ENCODE measurements at places on chromosomes 6 and 20.
A peak's percentile ranks its signal among the peaks of the same experiment; 100 is the strongest.

DNA sequence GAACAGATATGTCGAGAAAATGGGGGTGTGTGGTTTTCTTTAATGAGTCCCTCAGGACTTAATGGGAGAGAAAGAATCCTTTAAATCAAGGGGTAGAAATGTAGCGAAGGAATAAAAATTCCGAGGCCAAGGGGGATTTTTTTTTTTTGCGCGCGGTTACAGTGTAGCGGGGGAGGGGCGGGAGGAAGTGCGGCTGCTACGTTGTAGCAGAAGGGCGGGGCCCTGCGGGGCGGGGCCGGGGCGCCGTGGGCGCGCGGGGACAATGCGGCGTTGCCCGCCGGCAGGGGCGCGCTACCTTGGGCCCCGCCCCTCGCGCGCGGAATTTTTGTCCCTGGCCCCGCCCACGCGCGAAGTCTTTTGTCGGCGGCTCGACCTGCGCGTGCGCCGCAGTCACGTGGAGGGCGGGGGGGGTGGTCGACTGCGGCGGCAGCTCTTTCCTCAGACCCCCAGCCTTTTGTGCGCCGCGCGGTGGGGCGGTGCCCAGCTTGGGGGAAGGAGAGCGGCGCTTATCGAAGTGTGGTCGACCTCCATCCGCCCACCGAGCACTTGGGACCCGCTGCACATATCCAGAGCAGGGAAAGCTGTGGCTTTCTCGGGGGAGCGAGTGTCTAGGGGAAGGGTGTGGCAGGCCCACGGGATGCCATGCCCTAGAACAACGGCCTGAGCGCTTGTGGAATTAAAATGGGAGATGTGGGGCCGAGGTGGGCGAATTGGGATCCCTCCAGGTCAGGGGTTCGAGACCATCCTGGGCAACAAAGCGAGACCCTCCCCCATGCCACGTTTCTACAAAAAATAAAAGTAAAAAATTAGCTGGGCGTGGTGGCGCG, 1.3 kb downstream of the TUBB start:
- peak; percentile 85 for DNase-seq

- no peak for DNase-seq
Measured at GRCh38 chr6:110013386-110013785, 35.3 kb downstream of the GPR6 start.

GRCh38 chr6:152248980-152249379, 388.2 kb downstream of the SYNE1 start:
- no peak for DNase-seq

GRCh38 chr20:41412324-41413120, 45.9 kb upstream of the EMILIN3 start:
- DNase-seq, result no peak

- peak; percentile 74 for DNase-seq
Measured at GRCh38 chr6:155419161-155419560, 36.5 kb downstream of the NOX3 start.

GRCh38 chr6:159513074-159513720, 179.8 kb downstream of the SOD2 start:
- no peak for DNase-seq

- DNase-seq, result no peak
Measured at GRCh38 chr6:73513496-73513854, 7.4 kb downstream of the EEF1A1 start.

DNA sequence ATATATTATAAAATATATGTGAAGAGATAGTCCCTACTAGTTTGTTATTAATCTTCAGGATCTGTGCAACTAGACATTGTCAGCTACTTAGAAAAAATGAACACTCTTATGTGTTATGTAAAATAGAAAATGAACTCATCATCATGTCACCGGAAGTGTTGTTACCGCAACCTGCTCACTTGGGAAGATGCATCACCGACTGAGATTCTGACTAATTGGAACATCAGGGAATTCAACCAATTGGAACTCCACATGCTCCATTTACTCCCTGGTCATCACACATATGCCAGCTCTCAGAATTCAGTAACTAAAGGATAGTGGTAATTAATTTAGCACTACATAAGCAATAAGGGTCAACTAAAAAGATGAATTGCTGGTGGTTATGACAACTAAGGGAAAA, 16.7 kb upstream of the B3GAT2 start:
- no peak for DNase-seq

DNA sequence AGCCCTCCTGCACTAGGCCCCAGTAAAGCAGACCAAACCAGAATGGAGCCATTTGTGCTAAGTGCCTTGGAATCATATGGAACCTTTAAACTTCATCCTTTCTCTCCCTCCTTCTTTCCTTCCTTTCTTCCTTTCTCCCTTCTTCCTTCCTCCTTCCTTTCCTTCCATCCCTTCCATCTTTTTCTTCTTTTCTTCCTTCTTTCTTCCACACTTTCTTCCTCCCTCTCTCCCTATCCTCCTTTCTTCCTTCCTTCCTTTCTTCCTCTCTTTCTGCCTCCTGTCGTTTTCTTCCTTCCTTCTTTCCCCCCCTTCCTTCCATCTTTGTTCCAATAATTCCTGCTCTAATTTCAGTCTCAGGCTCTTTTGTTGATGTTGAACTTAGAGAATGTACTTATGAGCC, 11.2 kb upstream of the SFT2D1 start:
- DNase-seq, result no peak

GRCh38 chr6:5025911-5026819, 22.3 kb upstream of the RPP40 start:
- peak; percentile 72 for DNase-seq

- no peak for DNase-seq
Measured at GRCh38 chr20:33015114-33015484, 7.6 kb downstream of the BPIFB2 start.

GRCh38 chr6:79783670-79784394, 152.7 kb downstream of the SH3BGRL2 start:
- no peak for DNase-seq

- DNase-seq, result no peak
Measured at GRCh38 chr6:18451756-18452155, 64.6 kb downstream of the RNF144B start.

- DNase-seq, result no peak
Measured at GRCh38 chr20:22762576-22763256, 178.3 kb upstream of the FOXA2 start.

DNA sequence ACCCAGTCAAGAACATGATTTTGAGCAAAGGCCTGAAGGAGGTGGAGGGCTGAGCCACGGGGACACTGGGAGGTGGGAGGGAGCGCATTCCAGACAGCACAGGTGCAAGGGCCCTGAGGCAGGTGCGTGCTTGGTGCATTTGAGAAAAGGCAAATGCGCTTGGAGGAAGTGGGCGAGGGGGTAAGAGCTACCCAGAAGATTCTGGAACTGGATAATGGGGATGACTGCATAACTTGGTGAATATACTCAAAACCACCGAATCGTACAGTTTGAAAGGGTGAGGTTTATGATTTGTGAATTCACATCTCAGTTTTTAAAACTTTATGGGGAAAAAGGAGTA, 9.8 kb downstream of the PREX1 start:
- no peak for DNase-seq

DNA sequence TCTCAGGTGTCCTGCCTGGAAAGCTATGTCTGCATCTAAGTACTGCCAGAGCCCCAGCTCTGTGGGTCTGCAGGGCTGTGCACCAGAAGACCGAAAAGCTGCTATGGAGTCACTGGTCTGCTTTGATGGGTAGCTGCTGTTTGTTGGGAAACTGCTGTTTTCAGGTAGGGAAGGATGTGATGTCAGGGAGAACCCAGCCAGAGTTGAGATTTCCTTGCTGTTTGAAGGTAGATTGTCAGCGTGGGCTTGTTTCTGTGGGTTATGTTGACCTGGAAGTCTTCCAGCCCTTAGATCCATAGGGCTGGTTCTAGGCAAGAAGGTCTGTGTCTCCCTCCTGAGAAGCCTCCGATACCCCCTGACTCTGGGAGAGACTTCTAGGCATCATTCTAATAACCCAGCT, 12.2 kb upstream of the SHLD1 start:
- DNase-seq, result no peak

DNA sequence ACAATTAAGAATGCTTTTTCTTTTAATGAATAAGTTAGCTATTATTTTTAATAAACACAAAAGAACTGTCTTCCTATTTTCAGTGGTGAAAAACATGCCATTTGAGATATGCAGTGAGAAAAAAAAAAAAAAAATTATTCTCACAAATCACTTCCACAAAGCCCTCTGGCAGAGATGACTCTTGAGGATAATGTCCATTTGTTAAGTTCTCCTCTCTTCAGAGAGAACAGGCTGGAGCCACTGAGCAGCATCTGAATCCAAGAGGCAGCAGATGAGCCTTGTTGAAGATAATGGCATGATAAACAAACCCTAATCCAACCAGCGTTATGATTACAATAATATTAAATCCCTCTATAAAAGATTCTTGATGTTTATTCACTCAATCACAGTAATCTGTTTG, 105.0 kb downstream of the PTPRK start:
- no peak for DNase-seq

DNA sequence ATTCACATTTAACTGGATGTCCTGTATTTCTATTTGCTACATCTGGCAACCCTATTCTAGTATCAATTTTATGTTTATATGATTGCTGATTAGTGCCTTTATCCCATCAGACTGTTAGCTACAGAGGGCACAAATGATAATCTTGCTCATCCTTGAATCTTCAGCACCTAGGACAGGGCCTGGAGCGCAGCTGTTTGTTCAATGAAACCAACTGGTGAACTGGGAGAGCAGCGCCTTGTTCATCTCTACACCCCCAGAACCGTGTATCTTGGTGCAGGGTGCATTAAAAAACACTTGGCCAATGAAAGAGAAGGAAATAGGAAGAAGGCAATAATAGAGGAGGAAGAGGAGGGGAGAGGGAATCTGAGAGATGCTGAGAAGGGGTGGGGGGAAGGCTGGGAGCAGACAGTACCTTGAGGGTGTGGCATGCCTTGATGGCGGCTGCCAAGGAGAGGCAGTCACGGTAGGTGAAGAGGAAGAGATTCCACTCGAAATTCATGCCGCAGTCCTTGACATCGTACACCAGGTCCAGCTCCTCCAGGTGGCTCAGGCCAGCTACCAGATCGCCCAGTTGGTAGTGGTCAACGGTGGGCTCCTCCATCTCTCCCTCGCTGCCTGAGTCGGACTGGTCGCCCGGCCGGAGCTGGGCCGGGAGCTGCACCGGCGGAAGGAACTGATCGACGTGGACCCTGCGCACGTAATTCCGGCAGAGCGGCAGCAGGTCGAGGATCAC, 15.5 kb downstream of the TMEM151B start:
- DNase-seq, result peak; percentile 22

- DNase-seq, result no peak
Measured at GRCh38 chr6:12538881-12539357, 177.6 kb upstream of the PHACTR1 start.

- no peak for DNase-seq
Measured at GRCh38 chr6:112634376-112634775, 287.2 kb downstream of the RFPL4B start.

DNA sequence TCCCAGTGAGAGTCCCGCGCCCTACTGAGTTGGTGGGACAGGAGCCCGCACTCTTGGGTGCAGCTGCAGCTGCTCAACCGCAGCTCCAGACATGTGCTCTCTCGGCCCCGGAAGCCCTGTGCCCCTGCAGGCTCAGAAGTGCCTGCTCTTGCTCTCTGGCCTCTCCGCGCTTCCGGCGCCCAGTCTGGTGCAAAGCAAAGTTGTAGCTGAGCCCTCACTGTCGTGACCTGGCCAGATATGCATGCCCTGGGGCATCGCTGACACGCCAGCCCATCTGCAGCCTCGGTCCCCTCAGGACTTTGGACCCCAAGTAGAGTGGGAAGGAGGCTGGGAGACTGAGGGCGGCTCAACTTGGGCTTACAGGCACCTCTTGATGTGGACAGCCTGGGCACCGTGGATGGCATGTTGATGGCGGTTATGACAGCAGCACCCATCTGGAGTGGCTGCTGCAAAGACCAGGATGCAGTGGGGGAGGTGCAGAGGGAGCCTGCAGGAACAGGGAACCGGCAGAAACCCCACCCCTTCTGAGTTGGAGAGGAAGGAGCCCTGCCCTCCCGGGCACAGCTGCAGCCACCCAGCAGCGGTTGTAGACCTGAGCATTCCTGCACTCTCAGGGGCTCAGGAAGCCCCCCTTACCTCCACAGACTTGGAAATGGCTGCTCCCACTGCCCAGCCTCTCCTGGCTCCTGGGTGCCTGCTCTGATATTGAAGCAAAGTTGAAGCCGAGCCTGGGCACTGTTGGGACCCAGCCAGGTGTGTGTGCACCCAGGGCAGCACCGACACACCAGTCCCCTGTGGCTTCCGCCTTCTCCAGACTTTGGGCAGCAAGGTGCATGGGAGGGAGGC, 462.6 kb downstream of the TBC1D32 start:
- DNase-seq, result no peak

DNA sequence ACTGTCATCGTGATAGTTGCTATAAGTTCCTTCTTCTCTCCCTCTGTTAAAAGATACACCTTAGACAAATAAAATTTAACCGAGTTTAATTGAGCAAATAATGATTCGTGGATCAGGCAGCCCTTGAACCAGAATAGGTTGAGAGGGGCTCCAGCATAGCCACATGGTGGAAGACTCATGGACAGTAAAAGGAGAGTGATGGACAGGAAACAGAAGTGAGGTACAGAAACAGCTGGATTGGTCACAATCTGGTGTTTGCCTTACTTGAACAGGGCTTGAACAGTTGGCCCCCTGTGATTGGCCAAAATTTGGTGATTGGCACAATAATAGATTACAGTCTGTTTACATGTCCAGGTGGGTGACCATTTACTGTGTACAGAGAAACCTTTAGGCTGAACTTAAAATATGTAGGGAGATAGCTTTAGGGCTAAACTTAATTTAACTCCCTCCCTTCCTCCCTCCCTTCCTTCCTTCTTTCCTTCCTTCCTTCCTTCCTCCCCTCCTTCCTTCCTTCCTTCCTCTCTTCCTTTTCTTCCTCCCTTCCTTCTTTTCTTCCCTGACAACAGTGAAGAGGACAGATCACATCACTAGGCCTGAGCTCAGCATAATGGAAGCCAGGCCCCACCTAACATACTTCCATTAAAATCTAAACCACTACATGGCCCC, 531.8 kb upstream of the JARID2 start:
- DNase-seq, result no peak

DNA sequence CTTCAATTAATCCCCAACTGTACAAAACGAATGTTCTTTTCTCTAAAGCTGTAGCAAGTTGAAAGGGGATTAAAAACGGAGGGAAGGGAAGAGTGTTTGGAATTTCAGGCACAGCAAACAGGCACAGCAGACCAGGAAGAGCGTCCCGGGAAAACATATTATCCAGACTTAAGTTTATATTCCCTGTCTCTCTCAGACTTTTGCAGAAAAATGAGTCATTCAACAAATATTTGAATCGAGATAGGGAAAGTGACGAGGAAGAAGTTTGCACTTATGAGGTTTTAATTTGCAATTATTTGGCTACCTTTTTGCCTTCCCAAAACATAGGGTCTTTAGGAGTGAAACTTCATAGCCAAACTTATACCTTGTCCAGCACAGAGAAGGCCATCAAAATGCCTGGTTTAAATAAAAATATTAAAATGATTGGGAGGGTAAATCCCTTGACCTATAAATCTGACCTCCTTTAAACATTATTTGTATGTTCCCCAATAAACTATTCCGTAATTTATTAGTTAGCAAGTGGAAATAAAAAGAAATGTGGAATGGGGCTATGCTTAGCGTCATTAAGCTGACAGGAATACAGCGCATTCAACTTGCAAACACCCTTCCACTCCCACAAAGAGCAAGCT, 16.0 kb downstream of the HFE start:
- peak; percentile 32 for DNase-seq

GRCh38 chr6:85360794-85361642, 88.9 kb upstream of the NT5E start:
- peak; percentile 93 for DNase-seq
